ENCODE measurements at places on chromosomes 3 and 15. TPM values are rescaled to one million over a fixed set of nuclear protein-coding genes. Genes with fewer than 3 reads are reported as not detected.

A4GNT gene
- not detected for total RNA-seq

WNT7A gene
- total RNA-seq = 0.19 TPM

AP3B2 gene
- 0.45 TPM for total RNA-seq

AMIGO3 gene
- total RNA-seq = 0.56 TPM

LMAN1L gene
- not detected for total RNA-seq

GRK7 gene
- total RNA-seq = not detected

TM6SF1 gene
- total RNA-seq = not detected

MYH15 gene
- total RNA-seq = 0.16 TPM

FOXB1 gene
- total RNA-seq = not detected

ROBO1 gene
- total RNA-seq = 11.9 TPM

CYP8B1 gene
- not detected for total RNA-seq

SKOR1 gene
- 0.06 TPM for total RNA-seq

KBTBD8 gene
- 0.48 TPM for total RNA-seq

GMNC gene
- not detected for total RNA-seq

IQCF5 gene
- total RNA-seq = not detected

C15orf62 gene
- total RNA-seq = 0.16 TPM

CTXN2 gene
- total RNA-seq = not detected

IL17RB gene
- total RNA-seq = 1.2 TPM

SUSD5 gene
- 2.3 TPM for total RNA-seq

GHRL gene
- total RNA-seq = not detected

FLNB gene
- total RNA-seq = 394 TPM

All from A549 treated with ZK216348 at 1 μM for 4 hours (cell line).